ENCODE measurements at places on chromosomes 12 and 14. TPM values are rescaled to one million over a fixed set of nuclear protein-coding genes. Genes with fewer than 3 reads are reported as not detected.
A peak's percentile ranks its signal among the peaks of the same experiment; 100 is the strongest.

GRCh38 chr14:35346738-35347322 lies 54.6 kb downstream of the PSMA6 start:
- H3K27ac ChIP-seq = peak overlapping the region; percentile 72
- DNase-seq = no peak
- no peaks in the 10 kb centered on the region for H3K36me3 ChIP-seq
- H3K4me1 ChIP-seq = peaks cover 75% of the 10 kb centered on the region

DNA sequence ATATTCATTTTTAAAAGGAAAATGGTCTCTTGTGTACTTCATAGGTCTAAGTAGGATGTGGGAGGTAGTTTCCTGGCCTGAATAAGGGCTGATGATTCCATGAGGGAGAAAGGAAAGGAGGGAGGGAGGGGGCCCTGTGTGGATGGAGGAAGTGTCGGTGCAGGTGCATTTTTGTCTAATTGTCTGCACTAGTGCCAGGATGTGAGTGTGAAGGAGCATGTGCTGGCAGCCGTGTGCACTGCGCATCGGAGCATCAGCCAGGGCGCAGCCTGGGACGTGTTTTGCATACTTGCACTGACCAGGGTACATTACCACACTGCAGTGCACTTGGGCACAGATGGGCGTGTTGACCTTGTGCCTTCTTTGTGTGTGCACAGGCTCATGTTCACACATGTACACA lies 29.2 kb downstream of the SMUG1 start:
- no peak for DNase-seq
- peaks cover 67% of the 10 kb centered on the region for H3K4me1 ChIP-seq
- H3K4me3 ChIP-seq = peak overlapping the region; percentile 21
- no peaks in the 10 kb centered on the region for H3K27me3 ChIP-seq
- H3K27ac ChIP-seq = no peak overlapping the region

DNA sequence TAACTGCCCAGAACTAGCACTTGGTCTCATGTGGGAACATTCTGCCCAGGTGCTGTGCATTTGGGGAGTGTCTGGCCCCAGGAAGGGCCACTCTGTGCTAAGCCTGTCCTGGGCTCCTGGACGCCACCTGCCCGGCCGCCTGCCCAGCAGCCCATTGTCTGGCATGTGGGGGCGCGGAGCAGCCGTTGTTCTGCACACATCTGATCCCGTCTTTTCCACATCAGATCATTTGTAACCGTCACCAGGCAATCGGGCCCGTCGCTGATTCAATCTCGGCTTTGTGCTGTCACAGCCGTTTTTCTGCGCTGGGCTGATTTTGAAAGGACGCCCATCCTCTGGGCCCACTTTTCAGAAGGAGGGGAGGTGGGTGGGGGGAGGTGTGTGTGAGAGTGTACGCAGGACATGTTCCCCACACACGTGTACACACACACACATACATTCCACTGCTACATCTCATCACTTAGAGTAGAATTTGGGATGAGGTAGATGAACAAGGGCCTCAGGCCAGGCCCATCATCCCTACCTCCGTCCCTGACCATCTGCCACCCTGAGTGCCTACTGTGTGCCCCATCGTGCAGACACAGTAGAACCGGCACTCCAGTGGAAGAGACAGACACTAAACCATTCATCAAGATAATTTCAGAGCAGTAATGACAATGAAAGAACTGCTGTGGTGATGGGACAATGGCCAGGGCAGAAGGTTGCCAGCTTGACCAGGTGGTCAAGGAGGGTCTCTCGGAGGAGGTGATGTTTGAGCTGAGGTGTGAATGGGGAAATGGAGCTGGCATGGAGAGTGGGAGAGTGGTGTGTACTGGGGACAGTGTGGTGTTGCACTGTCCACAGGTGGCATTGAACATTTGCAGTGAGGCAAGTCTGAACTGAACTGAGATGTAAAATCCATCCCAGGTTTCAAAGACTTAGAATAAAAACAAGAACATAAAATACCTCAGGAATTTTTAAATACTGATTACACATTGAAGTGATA lies 19.0 kb downstream of the FAM222A start:
- H3K36me3 ChIP-seq = no peaks in the 10 kb centered on the region
- H3K4me3 ChIP-seq = no peak overlapping the region
- no peaks in the 10 kb centered on the region for H3K27me3 ChIP-seq
- peaks cover 68% of the 10 kb centered on the region for H3K4me1 ChIP-seq
- DNase-seq = no peak
- H3K27ac ChIP-seq = no peak overlapping the region

- H3K36me3 ChIP-seq = no peaks in the 10 kb centered on the region
- peaks cover 8% of the 10 kb centered on the region for H3K27me3 ChIP-seq
- no peak overlapping the region for H3K27ac ChIP-seq
- peak overlapping the region; percentile 19 for H3K4me3 ChIP-seq
Measured at GRCh38 chr14:105086833-105087307, 21.6 kb upstream of the GPR132 start.

DNA sequence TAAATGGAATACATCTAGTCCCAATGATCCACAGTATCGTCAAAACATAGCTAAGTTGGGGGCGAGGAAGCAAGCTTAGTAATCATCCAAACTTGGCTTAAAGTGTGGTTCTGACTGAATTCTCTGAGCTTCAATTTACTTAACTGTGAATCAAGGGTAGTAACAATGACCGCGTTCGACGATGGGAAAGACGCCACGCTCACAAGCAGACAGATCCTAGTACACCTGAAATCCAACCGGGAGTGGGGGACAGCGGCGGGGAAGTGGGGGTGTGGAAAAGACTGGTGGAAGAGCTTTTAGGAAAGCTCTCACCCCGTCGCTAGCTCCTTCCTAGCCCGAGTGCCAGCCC lies 433 bp downstream of the COX16 start:
- no peaks in the 10 kb centered on the region for H3K36me3 ChIP-seq
- H3K4me1 ChIP-seq = peaks cover 32% of the 10 kb centered on the region
- H3K27ac ChIP-seq = peak overlapping the region; percentile 85
- no peak for DNase-seq
- no peaks in the 10 kb centered on the region for H3K27me3 ChIP-seq

- H3K4me3 ChIP-seq = no peak overlapping the region
- H3K27me3 ChIP-seq = no peaks in the 10 kb centered on the region
- H3K27ac ChIP-seq = no peak overlapping the region
- H3K36me3 ChIP-seq = peaks cover 58% of the 10 kb centered on the region
- no peaks in the 10 kb centered on the region for H3K4me1 ChIP-seq
Measured at GRCh38 chr12:131938082-131938481, 9.0 kb downstream of the PUS1 start.

GRCh38 chr14:104571246-104571645 lies 8.3 kb upstream of the C14orf180 start:
- H3K4me3 ChIP-seq = no peak overlapping the region
- H3K27ac ChIP-seq = no peak overlapping the region
- DNase-seq = no peak
- no peaks in the 10 kb centered on the region for H3K36me3 ChIP-seq

DNA sequence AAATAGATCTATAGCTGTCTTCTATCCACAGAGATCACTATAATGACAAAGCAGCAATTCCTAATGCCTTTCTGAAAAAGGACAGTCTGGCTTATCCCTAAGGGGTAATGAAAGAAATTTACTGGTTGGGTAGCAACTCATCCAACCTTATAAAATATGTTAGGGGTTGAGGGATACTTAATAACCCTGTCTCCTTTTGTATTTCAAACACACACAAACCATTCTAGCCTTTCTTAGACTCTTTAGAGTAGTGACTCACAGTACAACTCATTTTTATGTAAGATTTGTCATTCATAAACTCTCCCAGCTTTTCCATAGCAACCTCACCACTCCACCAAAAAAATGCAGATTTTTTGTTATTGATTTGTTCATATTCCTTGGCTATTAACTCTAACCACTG lies 167.9 kb downstream of the FSCB start:
- no peak for DNase-seq
- H3K27ac ChIP-seq = no peak overlapping the region
- H3K27me3 ChIP-seq = no peaks in the 10 kb centered on the region
- H3K4me1 ChIP-seq = no peaks in the 10 kb centered on the region

GRCh38 chr12:74897425-74898211 lies 312.0 kb downstream of the KCNC2 start:
- H3K4me1 ChIP-seq = no peaks in the 10 kb centered on the region
- no peak overlapping the region for H3K27ac ChIP-seq
- H3K27me3 ChIP-seq = no peaks in the 10 kb centered on the region
- no peak overlapping the region for H3K4me3 ChIP-seq
- H3K36me3 ChIP-seq = no peaks in the 10 kb centered on the region

DNA sequence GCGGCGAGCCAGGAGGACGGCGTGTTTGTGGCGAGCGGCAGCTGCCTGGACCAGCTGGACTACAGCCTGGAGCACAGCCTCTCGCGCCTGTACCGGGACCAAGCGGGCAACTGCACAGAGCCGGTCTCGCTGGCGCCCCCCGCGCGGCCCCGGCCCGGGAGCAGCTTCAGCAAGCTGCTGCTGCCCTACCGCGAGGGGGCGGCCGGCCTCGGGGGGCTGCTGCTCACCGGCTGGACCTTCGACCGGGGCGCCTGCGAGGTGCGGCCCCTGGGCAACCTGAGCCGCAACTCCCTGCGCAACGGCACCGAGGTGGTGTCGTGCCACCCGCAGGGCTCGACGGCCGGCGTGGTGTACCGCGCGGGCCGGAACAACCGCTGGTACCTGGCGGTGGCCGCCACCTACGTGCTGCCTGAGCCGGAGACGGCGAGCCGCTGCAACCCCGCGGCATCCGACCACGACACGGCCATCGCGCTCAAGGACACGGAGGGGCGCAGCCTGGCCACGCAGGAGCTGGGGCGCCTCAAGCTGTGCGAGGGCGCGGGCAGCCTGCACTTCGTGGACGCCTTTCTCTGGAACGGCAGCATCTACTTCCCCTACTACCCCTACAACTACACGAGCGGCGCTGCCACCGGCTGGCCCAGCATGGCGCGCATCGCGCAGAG lies 873 bp downstream of the PLXNC1 start:
- peak overlapping the region; percentile 72 for H3K27ac ChIP-seq
- no peak for DNase-seq
- H3K4me3 ChIP-seq = peak overlapping the region; percentile 76
- H3K36me3 ChIP-seq = no peaks in the 10 kb centered on the region

- no peaks in the 10 kb centered on the region for H3K36me3 ChIP-seq
- H3K27me3 ChIP-seq = no peaks in the 10 kb centered on the region
- DNase-seq = no peak
- H3K4me1 ChIP-seq = peaks cover 70% of the 10 kb centered on the region
Measured at GRCh38 chr14:94562022-94562421, 780 bp downstream of the SERPINA4 start.

DNA sequence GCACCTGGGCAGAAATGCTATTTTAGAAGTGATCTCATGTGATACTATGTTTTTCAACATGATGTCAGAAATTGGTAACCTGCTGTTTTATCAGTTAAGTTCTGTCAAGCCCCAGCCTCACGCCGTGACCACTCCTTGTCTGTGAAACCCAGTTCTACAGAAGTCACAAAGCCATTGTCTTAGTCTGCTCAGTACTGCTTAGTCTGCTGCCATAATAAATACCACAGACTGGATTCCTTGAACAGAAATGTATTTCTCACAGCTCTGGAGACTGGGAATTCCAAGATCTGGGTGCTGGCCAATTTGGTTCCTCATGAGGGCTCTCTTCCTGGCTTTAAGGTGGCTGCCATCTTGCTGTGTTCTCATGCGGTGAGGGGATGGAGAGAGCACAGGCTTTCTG lies 176.9 kb downstream of the PRKCH start:
- no peaks in the 10 kb centered on the region for H3K36me3 ChIP-seq
- no peak overlapping the region for H3K27ac ChIP-seq
- no peaks in the 10 kb centered on the region for H3K27me3 ChIP-seq
- DNase-seq = no peak

DNA sequence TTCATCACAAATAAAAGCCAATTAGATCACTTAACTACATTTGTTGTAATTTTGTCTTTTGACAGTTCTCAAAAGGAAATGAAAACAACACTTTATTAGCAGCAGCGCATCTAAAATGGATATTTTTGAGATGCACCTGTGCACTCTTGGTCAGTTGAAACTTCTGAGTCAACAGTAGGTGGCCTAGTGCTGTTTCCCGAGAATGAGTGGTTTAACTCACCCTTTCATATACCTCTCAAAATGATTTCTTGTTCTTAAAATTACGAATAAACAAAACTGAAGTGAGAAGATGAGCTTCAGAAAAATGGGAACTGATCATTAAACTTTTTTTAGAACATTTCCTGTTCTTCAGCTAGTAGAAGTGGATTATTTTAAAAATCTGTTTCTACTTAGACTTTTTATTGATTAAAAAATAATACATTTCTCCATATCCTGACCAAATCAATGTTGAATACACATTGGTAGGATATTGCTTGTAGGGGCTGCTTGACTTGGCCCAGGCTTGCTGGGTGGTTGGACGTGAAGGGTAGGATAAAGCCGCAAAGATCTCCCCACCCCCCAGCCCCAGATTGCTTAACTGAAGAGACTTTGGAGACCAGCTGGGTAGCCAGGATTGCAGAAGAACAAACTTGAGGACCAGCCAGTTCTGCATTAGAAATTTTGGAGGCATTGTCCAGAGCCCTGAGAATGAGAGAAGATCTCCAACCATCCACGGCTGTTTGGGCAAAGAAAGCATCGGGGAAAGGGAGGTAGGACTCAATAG lies 22.3 kb upstream of the STK38L start:
- no peaks in the 10 kb centered on the region for H3K36me3 ChIP-seq
- H3K4me3 ChIP-seq = no peak overlapping the region
- no peak for DNase-seq
- no peaks in the 10 kb centered on the region for H3K27me3 ChIP-seq
- no peak overlapping the region for H3K27ac ChIP-seq
- peaks cover 11% of the 10 kb centered on the region for H3K4me1 ChIP-seq

DNA sequence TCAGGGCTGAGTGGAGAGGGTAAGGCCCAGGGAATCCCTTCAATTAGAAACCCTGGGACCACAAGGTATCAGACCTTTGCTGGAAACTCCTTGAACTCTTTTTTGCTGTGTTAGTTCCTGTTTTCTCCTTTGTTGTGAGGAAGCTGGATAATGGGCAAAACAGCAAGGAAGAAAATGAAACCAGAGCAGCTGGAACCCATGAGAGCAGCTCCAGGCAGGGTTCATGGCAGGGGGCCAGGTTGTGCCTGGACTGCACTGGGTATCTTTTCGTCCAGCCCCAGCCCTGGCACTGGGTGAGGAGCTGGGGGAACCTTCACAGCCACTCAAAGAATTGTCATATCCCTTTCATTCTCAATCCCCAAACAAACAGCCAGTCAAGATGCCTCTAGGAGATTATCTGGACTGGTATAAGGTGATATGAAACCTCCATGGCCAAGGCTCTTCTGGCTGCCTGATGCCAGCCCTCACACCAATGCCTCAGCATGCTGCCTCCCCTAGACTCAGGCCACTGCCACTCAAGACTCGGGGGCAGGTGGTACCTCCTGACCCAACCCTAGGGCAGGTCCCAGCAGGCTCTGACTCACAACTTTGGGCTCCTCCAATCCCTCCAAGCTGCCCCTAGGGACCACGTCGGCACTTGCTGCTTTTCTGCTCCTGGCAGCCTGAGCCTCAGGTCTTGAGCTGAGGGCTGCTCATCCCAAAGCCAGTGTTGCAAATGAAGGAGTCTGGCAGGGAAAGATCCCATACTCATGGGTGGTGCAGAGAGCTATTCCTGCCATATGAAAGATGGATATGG lies 16.5 kb downstream of the FAM186B start:
- H3K27ac ChIP-seq = no peak overlapping the region
- no peaks in the 10 kb centered on the region for H3K4me1 ChIP-seq
- DNase-seq = no peak
- H3K4me3 ChIP-seq = no peak overlapping the region

GRCh38 chr12:104485651-104486362 lies 29.1 kb downstream of the CHST11 start:
- peaks cover 8% of the 10 kb centered on the region for H3K4me1 ChIP-seq
- H3K27ac ChIP-seq = no peak overlapping the region
- peaks cover 25% of the 10 kb centered on the region for H3K27me3 ChIP-seq
- H3K36me3 ChIP-seq = no peaks in the 10 kb centered on the region

Gene IL22
- total RNA-seq = not detected

Gene ING4
- 12.7 TPM for total RNA-seq

Gene STXBP6
- 35.3 TPM for total RNA-seq

Gene KRT2
- total RNA-seq = not detected
